Kidney epithelial cell (primary cell): ENCODE measurements at places on chromosomes 16 and 17.

- no peak for DNase-seq
Observed at GRCh38 chr16:80996688-80997138, 10.0 kb downstream of the CMC2 start.

- no peak for DNase-seq
Observed at GRCh38 chr17:58666858-58667267, 25.0 kb downstream of the TEX14 start.

GRCh38 chr17:11294826-11295225 is 53.8 kb downstream of the SHISA6 start:
- no peak for DNase-seq

GRCh38 chr16:1441391-1441829 is 2.9 kb downstream of the CCDC154 start:
- no peak for DNase-seq

GRCh38 chr16:71408536-71408935 is 33.3 kb downstream of the TLE7 start:
- no peak for DNase-seq

GRCh38 chr16:67284699-67285646 is 5.6 kb downstream of the PLEKHG4 start:
- no peak for DNase-seq

DNA sequence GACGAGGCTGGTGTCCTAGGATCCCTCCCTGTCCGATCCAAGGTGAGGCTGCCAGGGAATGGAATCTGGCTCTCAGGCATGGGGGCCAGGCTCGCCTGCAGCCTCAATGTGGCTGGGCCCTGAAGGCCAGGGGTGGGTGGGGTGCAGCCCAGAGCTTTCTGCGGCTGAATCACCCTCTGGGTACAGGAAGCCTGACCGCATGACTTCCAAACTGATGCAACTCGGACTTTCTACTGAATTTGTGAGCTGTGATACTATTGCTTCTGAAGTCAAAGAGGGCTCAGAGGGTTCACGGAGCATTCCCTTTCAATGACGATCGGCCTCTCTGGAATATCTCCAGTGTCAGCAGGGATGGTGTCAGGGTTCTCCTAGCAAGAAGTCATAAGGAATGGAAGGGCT is 123.7 kb downstream of the METRNL start:
- DNase-seq = no peak

GRCh38 chr16:75482434-75483205 is 12.6 kb downstream of the CHST6 start:
- no peak for DNase-seq

DNA sequence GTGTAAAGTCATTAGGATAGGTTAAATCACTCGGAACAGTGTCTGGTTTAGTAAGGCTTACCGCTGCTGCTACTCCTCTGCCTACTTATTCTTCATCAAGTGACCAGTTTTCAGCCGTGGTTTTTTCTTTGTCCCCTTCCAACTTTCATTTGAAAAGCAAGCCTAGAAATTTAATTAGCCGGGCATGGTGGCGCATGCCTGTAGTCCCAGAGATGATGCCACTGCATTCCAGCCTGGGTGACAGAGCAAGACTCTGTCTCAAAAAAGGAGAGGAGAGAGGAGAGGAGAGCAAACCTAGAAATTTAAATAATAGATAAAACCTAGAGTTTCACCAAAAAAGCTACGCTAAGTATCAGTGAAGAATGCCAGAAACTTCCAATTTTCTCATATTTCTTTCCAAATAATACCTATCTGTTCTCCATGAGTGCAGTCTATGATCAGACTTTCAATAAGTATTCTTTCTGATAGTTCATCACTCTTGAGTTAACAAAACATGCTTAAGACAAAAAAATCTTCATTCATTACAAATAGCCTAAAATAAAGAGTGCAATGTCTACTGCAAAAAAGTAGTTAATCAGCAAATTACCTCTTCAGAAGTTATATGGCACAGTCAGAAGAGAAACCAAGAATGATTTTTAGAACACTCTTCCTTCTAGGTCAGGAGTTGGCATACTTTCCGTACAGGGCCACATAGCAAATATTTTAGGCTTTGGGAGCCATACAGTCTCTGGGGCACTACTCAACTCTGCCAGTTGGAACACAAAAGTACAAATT is 15.1 kb downstream of the ANKFY1 start:
- no peak for DNase-seq

DNA sequence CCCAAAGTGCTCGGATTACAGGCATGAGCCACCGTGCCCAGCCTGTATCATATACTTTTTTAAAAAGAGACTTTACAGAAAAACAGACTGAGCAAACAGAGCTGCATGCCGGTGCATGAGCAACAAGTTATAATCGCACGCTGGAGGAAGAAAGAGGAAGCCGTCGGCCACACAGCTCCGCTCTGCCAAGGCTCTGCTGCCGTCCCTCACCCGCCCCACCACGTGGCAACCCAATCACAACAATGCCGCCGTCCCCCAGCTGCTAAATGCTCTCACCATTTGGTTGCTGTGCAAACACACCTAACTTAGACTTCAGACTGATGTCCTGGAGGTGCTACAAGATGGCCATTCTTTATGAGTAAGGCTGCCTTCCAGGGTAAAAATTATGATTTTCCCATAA is 83.5 kb downstream of the ADCY9 start:
- no peak for DNase-seq

DNA sequence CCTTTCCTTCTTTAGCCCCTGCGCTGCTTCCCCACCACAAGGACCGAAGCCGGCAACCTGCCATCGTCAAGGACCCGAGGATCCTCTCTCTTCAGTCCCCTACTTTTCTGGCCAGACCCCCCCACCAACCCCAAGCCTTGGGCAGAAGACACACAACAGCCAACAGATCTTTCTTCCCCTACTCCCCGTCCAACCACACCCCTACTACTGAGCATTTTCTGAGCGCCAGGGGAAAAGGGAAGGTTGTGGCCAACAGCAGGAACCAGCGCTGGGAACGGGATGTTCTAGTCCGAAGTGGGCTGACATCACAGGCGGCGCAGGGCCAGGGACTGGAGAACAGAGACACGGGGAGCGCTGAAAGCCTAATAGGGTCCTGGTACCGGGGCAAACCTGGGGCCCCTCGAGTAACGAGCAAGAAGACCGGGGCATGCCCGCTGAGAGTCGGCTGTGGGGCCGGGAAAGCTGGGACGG is 528 bp downstream of the PER1 start:
- DNase-seq = no peak

- DNase-seq = no peak
Observed at GRCh38 chr17:67520252-67520906, 143.3 kb downstream of the PITPNC1 start.

GRCh38 chr17:82047914-82048570 is 3.6 kb downstream of the RFNG start:
- DNase-seq = no peak

GRCh38 chr17:6145946-6146345 is 75.8 kb downstream of the WSCD1 start:
- no peak for DNase-seq

GRCh38 chr17:8964801-8965393 is 610 bp downstream of the PIK3R5 start:
- no peak for DNase-seq

- no peak for DNase-seq
Observed at GRCh38 chr17:32102646-32103186, 39.6 kb upstream of the RHOT1 start.

DNA sequence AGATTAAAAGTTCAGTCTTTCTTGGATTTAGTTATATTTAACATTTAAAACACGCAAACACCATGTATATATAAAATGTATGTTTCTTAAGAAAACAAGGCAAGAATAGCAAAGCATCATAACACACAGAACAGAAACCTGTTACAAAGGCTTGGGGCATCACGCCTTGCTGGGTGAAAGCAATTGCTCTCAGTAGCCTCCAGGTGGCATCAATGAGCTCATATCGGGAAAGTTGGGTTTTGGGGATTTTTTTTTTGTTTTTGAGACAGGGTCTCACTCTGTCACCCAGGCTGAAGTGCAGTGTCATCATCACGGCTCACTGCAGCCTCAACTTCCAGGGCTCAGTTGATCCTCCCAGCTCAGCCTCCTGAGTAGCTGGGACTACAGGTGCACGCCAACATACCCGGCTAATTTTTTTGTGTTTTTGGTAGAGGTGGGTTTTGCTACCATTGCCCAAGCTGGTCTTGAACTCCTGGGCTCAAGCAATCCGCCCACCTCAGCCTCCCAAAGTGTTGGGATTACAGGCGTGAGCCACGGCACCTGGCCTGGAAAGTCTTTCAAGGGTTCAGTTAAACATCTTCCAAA is 56.9 kb downstream of the CYB5D2 start:
- no peak for DNase-seq

- peak; percentile 65 for DNase-seq
Observed at GRCh38 chr17:53032861-53033271, 789.9 kb upstream of the KIF2B start.

DNA sequence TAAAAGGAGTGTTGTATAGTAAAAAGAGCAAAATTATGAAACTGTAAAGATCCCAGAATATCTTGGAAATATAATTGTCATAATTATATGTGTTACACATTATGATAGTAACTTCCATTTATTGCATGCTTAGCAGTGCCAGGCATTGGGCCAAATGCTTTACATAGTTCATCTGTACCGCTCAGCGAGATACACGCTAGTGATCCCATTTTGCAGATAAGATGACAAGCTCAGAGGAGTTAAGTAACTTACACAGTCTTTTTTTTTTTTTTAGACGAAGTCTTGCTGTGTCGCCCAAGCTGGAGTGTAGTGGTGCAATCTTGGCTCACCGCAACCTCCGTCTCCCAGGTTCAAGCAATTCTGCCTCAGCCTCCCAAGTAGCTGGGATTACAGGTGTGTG is 6.8 kb upstream of the EZH1 start:
- no peak for DNase-seq

DNA sequence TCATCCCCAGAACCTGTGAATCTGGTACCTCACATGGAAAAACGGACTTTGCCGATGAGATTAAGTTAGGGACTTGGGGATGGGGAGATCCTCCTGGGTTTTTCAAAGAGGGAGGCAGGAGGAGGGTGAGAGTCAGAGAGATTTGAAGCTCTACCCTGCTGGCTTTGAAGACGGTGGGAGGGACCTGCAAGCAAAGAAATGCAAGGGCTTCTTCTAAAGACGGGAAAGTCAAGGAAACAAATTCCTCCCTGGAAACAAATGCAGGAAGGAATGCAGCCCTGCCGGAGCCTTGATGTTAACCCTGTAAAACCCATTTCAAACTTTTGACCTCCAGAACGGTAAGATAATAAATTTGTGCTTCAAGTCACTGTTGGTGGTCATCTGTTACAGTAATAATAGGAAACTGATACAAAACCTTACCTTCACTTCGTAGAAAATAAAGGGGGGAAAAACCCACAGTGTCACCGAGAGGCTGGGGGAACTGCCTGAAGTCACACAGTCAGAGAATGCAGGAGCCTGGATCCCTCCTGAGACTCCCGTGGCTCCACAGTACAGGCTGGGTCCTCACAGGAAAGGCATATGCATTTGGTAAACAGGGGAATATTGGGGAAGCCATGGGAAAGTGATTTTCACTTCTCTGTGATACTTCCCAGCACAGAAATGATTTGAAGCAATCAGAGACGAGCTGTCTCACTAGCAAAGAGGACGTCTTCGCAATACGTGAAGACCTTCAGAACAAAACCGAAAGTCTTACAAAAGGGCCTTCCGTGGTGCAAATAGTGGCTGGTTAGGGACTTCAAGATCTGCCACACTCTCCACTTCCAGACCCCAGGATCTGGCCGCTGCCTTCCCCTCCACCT is 58.9 kb upstream of the CLEC3A start:
- DNase-seq = no peak

DNA sequence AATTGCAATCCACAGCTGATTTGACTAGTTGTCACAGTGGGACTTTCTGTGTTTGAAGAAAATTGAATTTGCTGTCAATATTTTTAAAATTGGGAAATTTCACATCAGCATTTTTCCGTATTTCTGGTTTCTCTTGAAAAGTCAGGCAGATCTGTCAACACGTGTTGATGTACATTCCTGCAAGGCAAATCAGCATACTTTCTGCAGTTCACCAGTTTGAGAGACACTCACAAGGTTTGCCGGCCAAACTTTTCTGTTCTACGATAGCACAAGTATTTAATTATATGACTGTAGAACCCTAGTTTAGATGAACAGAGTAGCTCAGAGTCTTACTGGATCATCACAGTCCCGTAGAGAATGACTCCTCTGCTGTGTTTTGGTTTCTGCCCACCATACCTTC is 102.0 kb downstream of the ADAMTS18 start:
- DNase-seq = no peak

- DNase-seq = no peak
Observed at GRCh38 chr17:56521414-56522141, 71.9 kb upstream of the NOG start.

GRCh38 chr16:56684926-56685590 is 2.8 kb downstream of the MT1X start:
- no peak for DNase-seq
